ENCODE measurements at places on chromosomes 3 and 15.

GRCh38 chr3:127524296-127524896, 66.1 kb downstream of the TPRA1 start:
- DNase-seq: no peak

GRCh38 chr3:123085932-123086627, 19.3 kb downstream of the PDIA5 start:
- no peak for DNase-seq

DNA sequence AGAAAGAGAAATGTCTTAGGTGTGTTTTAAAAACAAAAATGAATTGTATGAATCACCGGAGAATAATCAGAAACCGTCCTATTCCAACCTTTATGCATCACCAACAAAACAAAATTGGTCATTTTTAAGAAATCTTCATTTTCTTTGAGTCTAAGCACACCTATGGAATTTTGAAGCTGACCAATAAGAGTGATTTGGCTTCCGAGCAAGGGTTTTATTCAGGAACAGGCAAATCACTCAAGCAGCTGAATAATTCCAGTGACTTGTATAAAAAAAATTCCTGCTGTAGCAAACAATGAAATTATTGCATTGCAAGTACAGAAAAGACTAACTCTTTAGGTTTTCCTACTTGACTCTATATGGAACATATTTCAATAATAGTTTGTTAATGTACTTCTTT, 83.8 kb upstream of the FNDC3B start:
- no peak for DNase-seq

GRCh38 chr15:67544475-67544874, 2.0 kb downstream of the MAP2K5 start:
- DNase-seq: no peak

- no peak for DNase-seq
These were observed 440.2 kb downstream of the CNTN6 start for GRCh38 chr3:1532935-1533606.

GRCh38 chr15:50758712-50759205, 6.7 kb downstream of the SPPL2A start:
- DNase-seq: no peak

- DNase-seq: no peak
These were observed 309.0 kb downstream of the NTRK3 start for GRCh38 chr15:87947560-87947959.

- DNase-seq: no peak
These were observed 127.0 kb downstream of the KLHL25 start for GRCh38 chr15:85667491-85668424.

DNA sequence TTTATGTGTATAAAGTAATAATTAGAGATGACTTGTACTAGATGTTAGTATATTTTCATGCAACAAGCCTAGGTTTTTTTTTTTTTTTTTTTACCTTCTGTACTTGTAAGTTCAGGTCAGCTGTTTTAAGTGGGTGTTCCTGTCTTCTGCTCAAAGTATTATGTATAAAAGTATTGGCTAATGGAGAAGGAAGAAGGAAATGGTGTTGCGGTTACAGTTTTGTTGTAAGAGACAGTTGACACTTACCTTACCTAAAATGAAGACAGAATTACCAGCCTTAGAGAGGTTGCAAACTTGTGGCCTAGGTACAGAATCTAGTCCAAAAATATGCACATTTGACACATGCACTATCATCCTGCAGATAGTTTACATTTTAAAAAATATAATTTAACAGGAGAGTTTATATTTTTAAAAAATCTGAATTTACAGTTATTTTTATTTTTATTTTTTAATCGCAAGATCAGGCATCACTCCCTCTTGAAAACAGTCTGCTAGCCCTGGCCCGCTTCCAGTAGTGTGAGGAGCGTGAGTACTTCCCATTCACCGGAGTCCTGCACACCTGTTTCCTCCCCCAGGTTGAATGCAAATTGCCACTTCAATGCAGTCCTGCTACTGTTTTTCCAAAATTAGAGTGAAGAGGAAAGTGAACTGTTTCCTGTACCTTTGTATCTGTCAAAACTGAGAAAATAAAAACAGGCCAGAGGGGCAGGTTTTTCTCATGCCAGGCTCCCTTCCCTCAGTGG, 224.3 kb upstream of the SOX2 start:
- DNase-seq: no peak

- peak; percentile 81 for DNase-seq
These were observed 2.9 kb downstream of the GNAT1 start for GRCh38 chr3:50194128-50194902.

DNA sequence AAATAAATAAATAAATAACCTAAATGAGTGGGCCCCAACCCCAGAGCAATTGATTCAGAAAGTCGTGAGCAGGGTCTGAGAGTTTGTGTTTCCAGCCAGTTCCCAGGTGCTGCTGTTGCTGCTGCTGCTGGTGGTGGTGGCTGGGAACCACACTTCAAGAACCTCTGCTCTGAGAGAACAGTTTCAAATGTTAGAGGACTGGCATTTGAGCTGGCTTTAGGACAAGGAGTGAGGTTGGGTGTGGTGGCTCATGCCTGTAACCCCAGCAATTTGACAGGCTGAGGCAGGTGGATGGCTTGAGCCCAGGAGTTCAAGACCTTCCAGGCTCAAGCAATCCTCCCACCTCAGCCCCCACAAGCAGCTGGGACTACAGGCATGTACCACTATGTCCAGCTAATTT, 123.1 kb upstream of the UBE2E1 start:
- no peak for DNase-seq

DNA sequence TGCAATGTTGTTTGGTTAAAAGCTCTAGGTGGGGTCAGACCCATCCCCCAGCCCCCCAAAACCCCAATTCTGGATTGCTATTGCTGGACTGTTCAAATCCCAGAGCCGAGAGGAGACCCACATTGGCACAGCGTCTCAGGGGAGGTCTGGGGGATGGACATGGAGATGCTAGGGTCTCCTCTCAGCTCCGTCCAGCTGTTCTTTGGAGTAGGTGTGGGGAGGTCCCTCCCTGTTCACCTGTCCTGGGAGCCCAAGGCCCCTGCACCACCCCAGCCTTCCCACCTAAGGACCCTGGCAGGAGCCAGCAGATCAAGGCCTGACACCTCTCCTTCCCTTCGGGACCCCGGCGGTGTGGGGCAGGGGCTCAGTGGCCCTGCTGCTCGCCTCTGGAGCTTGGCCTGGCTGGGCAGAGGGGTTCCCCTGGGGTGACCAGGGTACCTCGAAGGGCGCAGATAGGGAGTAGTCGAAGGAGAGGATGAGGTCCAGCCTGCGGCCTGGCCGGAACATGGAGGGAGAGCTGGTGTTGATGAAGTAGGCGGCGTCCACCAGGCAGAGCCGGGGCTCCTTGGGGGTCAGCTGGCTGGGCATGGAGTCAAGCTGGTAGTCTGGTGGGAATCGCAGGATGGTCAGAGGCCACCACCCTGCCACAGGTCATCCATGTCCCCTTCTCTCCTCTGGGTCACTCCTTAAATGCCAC, 23.9 kb downstream of the PLA2G4D start:
- peak; percentile 40 for DNase-seq

DNA sequence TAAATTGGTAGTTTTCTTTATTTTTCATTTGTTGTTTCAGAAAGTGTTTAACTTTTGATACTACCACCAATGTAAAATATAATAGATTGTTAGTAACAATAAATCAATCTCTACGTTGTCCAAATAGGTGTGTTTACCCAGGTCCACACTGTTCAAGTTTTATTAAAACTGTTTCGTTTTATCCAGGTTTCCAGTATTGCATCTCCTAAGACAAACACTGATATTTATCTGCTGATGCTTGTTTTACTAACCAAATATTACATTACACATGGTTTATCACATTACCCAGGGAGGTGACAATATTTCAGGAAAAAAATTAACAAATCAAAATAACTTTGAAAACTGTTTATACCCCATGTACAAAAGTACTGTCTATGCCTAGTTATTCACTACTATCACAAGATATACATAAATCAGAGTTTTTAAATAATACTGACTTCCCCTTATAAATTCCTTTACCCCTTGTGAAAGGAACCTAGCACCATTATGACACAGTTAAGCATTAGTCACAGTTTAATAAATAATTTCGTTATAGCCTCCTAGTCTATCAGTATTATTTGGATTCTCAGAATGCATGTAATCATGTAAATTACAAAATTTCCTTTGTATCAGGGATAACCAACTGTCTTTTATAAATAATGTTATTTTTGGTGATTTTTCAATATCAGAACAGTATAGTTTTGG, 205.3 kb downstream of the ZBTB20 start:
- no peak for DNase-seq

DNA sequence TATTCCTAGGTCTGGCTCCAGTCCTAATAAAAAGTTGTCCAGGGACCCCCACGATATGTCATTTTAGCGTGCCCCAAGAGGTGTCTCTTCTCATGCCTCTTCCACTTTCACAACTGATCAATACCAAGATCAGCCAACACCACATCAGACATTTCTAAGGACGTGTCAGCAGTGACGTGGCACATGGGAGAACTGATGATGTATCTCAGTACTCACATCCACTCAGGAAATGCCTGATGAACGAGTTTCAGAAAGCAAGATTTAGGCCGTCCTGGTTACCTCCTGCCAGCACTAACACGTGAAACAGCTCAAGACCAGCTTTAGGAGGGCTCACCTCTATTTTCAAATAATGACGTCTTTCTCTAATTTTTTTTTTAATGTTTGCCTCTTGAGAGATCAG, 19.6 kb downstream of the VGLL4 start:
- no peak for DNase-seq
